ENCODE measurements at places on chromosomes 2 and 18. TPM values are rescaled to one million over a fixed set of nuclear protein-coding genes. Genes with fewer than 3 reads are reported as not detected.

GRCh38 chr2:98346311-98347236, at the start of gene CNGA3:
CNGA3 (plus strand) TSS chr2:98346456; CDS start chr2:98369976, 23,520 bp downstream.
- DNase-seq: no peak
- no peak within 1 kb of the TSS for H3K27ac ChIP-seq
- H3K27me3 ChIP-seq: peaks cover 7% of the 10 kb centered on the region
- H3K4me1 ChIP-seq: no peaks in the 10 kb centered on the region
- no peaks in the 10 kb centered on the region for H3K36me3 ChIP-seq

GRCh38 chr2:105450471-105450870, 51.6 kb upstream of the FHL2 start:
- no peak overlapping the region for H3K27ac ChIP-seq
- no peak overlapping the region for H3K4me3 ChIP-seq
- no peaks in the 10 kb centered on the region for H3K4me1 ChIP-seq
- no peaks in the 10 kb centered on the region for H3K36me3 ChIP-seq

- H3K27ac ChIP-seq: no peak overlapping the region
- no peaks in the 10 kb centered on the region for H3K4me1 ChIP-seq
- DNase-seq: no peak
- H3K27me3 ChIP-seq: no peaks in the 10 kb centered on the region
These were observed 8.6 kb upstream of the PCARE start for GRCh38 chr2:29082804-29083495.

DNA sequence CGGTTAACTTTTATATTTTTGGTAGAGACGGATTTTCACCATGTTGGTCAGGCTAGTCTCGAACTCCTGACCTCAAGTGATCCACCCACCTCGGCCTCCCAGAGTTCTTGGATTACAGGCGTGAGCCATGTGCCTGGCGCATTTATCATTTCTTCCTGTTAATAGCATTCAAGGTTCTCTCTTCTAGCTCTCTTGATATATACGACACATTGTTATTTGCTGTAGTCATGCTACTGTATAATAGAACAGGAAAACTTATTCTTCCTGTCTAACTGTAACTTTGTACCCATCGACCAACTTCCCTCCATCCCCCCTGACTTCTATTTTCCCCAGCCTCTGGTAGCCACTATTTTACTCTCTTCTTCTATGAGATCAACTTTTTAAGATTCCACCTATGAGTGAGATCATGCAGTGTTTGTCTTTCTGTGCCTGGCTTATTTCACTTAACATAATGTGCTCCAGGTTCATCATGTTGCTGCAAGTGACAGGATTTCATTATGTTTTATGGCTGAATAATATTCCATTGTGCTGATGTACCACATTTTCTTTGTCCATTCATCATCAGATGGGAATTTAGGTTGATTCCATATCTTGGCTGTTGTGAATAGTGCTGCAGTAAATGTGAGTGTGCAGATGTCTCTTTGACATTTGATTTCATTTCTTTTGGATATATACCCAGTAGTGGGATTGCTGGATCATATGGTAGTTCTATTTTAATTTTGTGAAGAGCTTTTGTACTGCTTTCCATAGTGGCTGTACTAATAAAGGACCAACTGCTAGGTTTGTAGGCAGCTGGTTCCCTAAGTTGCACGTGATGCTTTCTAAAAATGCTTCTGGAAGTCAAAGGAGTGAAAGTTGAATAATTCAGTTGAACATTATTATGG, 205.2 kb downstream of the PRKCE start:
- H3K4me3 ChIP-seq: no peak overlapping the region
- H3K27ac ChIP-seq: no peak overlapping the region
- H3K27me3 ChIP-seq: no peaks in the 10 kb centered on the region
- peaks cover 12% of the 10 kb centered on the region for H3K4me1 ChIP-seq

DNA sequence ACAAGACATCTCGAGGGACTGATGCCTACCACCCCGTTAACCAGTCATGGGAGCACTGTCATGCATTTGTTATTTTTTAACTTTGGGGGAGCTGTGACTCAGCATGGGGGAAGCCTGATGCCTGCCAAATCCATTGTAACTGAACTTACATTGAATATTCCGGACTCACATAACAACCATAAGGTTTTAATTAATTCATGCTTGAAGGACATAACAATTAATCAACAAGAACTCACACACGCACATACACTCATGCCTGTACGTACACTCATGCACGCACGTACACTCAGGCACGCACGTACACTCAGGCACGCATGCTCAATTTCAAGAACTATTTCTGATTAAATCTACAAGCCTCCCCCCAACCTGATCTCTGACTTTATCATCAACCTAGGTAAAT, 1639.1 kb downstream of the SUCLG1 start:
- no peaks in the 10 kb centered on the region for H3K36me3 ChIP-seq
- H3K27ac ChIP-seq: no peak overlapping the region
- H3K4me3 ChIP-seq: no peak overlapping the region
- H3K27me3 ChIP-seq: no peaks in the 10 kb centered on the region
- no peaks in the 10 kb centered on the region for H3K4me1 ChIP-seq
- no peak for DNase-seq

DNA sequence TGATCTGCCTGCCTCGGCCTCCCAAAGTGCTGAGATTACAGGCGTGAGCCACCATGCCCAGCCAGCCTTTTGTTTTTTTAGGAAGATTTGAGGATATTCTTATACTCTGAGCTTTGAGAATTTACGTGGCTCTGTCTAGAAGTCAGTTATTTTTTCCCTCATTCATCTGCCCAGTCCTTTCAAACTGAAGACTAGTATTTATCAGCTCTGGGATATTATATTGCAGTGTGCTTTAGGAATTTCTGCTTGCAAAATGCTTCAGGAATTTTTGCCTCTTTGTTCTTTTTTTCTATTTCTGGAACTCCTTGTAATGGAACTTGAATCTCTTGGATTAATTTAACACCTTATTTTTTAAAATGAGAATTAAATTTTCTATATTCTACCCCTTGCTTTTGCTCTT, 22.6 kb downstream of the ACSL3 start:
- H3K4me1 ChIP-seq: no peaks in the 10 kb centered on the region
- no peak overlapping the region for H3K27ac ChIP-seq
- DNase-seq: no peak
- no peak overlapping the region for H3K4me3 ChIP-seq

- no peaks in the 10 kb centered on the region for H3K36me3 ChIP-seq
- no peaks in the 10 kb centered on the region for H3K27me3 ChIP-seq
- no peak overlapping the region for H3K4me3 ChIP-seq
- no peaks in the 10 kb centered on the region for H3K4me1 ChIP-seq
- H3K27ac ChIP-seq: no peak overlapping the region
These were observed 47.7 kb downstream of the GLI2 start for GRCh38 chr2:120783371-120783791.

- H3K4me1 ChIP-seq: no peaks in the 10 kb centered on the region
- DNase-seq: no peak
- no peak overlapping the region for H3K4me3 ChIP-seq
- no peak overlapping the region for H3K27ac ChIP-seq
- H3K27me3 ChIP-seq: no peaks in the 10 kb centered on the region
These were observed 72.0 kb downstream of the GALNT1 start for GRCh38 chr18:35653392-35654135.

GRCh38 chr2:39730685-39731302, 48.3 kb downstream of the THUMPD2 start:
- no peaks in the 10 kb centered on the region for H3K36me3 ChIP-seq
- no peak overlapping the region for H3K27ac ChIP-seq

DNA sequence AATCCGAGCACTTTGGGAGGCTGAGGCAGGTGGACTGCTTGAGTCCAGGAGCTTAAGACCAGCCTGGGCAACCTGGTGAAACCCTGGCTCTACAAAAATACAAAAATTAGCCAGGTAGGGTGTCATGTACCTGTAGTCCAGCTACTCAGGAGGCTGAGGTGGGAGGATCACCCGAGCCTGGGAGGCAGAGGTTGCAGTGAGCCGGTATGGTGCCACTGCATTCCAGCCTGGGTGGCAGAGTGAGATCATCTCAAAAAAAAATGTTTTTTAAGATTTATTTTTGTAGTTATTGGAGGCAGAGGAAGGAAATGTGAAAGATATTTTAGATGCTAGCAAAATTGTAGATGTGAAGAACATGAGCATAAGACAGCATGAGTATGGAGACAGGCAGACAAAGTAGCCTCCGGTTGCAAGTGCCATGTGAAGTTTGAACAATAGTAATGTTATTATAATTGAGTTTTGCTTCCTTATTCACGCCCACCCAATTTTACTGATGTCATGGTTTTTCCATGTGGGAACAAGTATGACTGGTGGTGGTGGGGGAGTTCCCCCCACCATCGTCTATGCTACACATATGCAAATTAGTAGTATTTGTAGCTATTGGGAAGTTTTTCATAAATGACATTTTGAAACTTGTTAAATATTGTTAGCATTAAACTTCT, 18.0 kb downstream of the REL start:
- H3K27ac ChIP-seq: no peak overlapping the region
- H3K4me1 ChIP-seq: peaks cover 6% of the 10 kb centered on the region
- peaks cover 20% of the 10 kb centered on the region for H3K36me3 ChIP-seq
- no peak overlapping the region for H3K4me3 ChIP-seq
- DNase-seq: no peak

DNA sequence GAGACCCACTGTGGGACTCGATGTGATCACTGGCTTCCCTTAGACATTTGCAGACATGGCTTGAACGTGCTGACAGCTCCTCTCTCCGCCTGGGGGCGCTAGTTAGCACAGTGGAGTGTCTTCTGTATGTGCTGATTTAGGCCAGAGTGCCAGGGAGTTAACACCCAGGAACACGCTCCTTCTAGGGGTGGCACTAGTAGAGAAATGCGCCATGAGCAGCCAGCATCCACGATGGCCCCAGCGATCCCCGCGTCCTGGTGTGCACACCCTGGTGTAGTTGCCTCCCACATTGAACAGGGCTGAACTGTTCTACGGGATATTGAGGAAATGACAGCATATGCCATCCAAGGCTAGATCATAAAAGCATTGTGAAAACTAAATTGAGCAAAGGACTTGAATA, 11.4 kb upstream of the NMUR1 start:
- H3K4me1 ChIP-seq: peaks cover 19% of the 10 kb centered on the region
- H3K4me3 ChIP-seq: no peak overlapping the region
- H3K36me3 ChIP-seq: no peaks in the 10 kb centered on the region
- DNase-seq: no peak

DNA sequence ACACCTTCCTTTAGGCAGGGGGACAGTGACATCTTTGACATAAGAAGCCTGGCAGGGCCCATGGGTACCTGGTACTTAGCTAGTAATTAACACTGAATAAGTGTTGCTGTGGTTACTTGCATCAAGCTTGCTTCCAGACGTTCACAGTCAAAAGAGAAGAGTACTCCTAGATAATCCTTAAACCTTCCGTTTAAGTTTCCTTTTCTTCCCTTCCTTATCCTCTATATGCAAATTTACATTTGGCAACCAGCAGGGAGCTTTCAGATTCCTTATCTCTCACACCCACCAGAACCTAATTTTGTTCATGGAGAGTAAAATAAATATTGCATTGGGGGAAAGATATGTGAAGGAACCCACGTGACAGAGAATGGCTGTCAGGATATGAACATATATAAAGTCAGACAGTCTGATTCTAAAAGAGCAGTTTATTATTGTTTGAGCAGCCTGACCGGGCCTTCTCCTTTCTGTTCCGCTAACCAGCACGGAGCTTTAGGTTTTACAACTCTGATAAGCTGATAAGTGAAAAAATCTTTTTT, 7.8 kb upstream of the RAB31 start:
- H3K4me1 ChIP-seq: no peaks in the 10 kb centered on the region
- H3K36me3 ChIP-seq: no peaks in the 10 kb centered on the region
- no peak for DNase-seq
- no peak overlapping the region for H3K27ac ChIP-seq
- no peaks in the 10 kb centered on the region for H3K27me3 ChIP-seq

DNA sequence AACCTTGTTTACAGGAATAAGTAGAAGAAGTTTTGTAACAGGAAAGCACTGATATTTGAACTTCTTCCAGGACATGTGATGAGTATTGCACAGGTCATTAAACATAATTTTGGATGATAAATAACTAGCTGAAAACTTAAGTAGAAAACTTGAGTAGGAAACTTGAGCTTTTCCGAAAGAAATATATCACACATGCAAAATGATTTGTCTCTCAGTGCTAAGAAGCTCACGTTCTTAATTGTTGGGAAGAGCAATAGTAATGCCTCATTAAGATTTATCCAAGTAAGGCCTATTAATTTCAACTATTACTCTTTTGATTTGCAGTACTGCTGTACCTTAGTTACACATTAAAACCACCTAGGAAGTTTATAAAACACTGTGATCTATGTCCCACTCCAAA, 1921.9 kb upstream of the LRRTM1 start:
- DNase-seq: no peak
- no peak overlapping the region for H3K4me3 ChIP-seq
- no peaks in the 10 kb centered on the region for H3K4me1 ChIP-seq
- no peaks in the 10 kb centered on the region for H3K36me3 ChIP-seq
- no peaks in the 10 kb centered on the region for H3K27me3 ChIP-seq

GRCh38 chr2:6078414-6078813, 386.2 kb downstream of the SOX11 start:
- H3K27me3 ChIP-seq: no peaks in the 10 kb centered on the region
- no peak overlapping the region for H3K27ac ChIP-seq
- no peaks in the 10 kb centered on the region for H3K36me3 ChIP-seq
- DNase-seq: no peak
- H3K4me1 ChIP-seq: no peaks in the 10 kb centered on the region
- H3K4me3 ChIP-seq: no peak overlapping the region

DNA sequence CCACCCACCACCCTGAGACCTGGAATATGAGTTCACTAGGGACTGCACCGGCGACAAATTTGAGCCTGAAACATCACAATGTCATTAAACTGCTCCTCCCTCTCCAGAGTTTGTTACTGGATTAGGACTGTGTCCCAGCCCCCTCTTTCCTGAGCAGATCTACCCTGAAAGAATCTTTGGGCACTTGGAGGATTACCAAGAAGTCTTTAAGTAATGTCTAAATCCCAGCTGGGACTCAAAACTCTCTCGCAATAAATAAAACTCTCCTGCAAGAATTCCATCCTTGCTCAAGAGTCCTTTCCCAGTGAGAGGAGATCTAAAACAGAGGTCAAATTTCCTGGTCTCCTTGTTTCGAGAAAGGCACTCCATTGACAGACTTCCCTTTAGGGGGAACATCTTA, 20.9 kb downstream of the GKN2 start:
- H3K27me3 ChIP-seq: no peaks in the 10 kb centered on the region
- H3K4me1 ChIP-seq: no peaks in the 10 kb centered on the region
- H3K27ac ChIP-seq: no peak overlapping the region
- H3K4me3 ChIP-seq: no peak overlapping the region

GRCh38 chr18:38868757-38869156, 1303.2 kb upstream of the CELF4 start:
- H3K4me3 ChIP-seq: no peak overlapping the region
- no peak overlapping the region for H3K27ac ChIP-seq

Gene CCDC85A
- polyA plus RNA-seq: not detected

Gene DCDC2C
- not detected for polyA plus RNA-seq

Gene ATG4B
- 49.2 TPM for polyA plus RNA-seq

Gene ALPP
- not detected for polyA plus RNA-seq

Gene CRYBA2
- not detected for polyA plus RNA-seq

Gene PLCD4
- polyA plus RNA-seq: not detected

Gene ABHD1
- 1.1 TPM for polyA plus RNA-seq

Gene TRIM43
- not detected for polyA plus RNA-seq

Gene ZAP70
- 140 TPM for polyA plus RNA-seq

Gene CCDC148
- not detected for polyA plus RNA-seq

Gene MROH2A
- not detected for polyA plus RNA-seq

Gene VWA3B
- not detected for polyA plus RNA-seq

Gene NGEF
- not detected for polyA plus RNA-seq

Gene ANKRD30B
- polyA plus RNA-seq: 0.07 TPM

Data from CD4-positive, alpha-beta memory T cell (primary cell).